ENCODE measurements at places on chromosomes 4 and X.

GRCh38 chr4:2809610-2810180 lies 16.8 kb downstream of the SH3BP2 start:
- peaks cover 60% of the 10 kb centered on the region for H3K36me3 ChIP-seq
- peaks cover 95% of the 10 kb centered on the region for H3K4me1 ChIP-seq
- no peak overlapping the region for H3K4me3 ChIP-seq
- DNase-seq: no peak
- H3K27me3 ChIP-seq: no peaks in the 10 kb centered on the region

DNA sequence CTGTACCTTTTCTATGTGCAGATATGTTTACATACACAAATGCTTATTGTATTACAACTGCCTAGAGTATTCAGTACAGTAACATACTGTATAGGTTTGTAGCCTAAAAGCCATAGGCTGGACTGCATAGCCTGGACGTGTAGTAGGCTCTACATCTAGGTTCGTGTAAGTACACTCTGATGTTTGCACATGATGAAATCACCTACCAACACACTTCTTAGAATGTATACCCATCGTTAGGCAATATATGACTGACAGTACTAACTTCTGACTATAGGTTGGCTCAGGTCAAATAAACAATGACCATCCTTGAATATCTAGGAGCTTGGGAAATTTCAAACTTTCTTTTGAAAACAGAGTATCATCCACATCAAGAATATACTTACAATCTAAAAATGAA lies 139.0 kb downstream of the CORIN start:
- no peaks in the 10 kb centered on the region for H3K36me3 ChIP-seq
- no peaks in the 10 kb centered on the region for H3K27me3 ChIP-seq
- H3K4me3 ChIP-seq: no peak overlapping the region
- no peaks in the 10 kb centered on the region for H3K4me1 ChIP-seq

DNA sequence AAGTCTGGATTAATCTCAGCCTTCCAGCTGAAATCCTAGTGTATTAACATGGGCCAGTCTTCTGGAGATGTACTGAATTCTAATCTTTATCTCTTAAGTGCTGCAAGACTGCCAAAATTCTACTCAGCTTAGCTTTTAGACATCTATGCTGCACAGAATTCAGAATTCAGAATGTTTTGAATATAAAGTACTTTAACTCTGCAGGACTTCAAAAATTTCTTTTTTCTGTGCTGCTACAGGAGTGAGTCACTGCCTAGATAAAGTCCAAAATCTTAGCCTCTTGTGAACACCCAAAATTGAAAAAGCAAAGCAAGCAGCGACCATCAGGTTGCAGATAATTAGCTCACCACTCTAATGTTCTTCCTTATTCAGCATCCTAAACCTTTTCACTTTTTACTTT lies 1092.6 kb upstream of the PCDH10 start:
- no peak for DNase-seq
- no peak overlapping the region for H3K4me3 ChIP-seq
- H3K4me1 ChIP-seq: no peaks in the 10 kb centered on the region
- no peaks in the 10 kb centered on the region for H3K27me3 ChIP-seq

DNA sequence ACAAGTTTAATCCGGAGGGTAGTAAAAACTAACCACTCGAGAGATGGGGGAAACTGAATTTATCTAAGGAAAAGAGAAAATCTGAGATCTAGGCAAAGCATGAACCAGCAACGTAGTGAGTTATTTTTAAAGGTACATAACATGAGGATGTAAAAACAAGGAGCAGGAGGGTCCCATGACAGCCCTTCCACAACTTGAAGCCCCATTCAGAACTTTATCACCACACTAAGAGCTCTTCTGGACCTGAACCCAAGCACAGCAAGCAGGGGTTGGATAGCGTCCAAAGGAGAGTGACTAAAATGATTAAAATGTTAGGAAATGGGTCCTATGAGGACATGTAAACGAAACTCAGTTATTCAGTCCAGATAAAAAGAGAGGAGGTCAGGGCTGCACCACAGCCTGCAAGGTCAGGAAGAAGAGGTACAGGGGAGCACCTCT lies 16.2 kb downstream of the SH3RF1 start:
- peaks cover 15% of the 10 kb centered on the region for H3K4me1 ChIP-seq
- no peak overlapping the region for H3K27ac ChIP-seq
- no peak overlapping the region for H3K4me3 ChIP-seq
- H3K27me3 ChIP-seq: no peaks in the 10 kb centered on the region
- DNase-seq: no peak

DNA sequence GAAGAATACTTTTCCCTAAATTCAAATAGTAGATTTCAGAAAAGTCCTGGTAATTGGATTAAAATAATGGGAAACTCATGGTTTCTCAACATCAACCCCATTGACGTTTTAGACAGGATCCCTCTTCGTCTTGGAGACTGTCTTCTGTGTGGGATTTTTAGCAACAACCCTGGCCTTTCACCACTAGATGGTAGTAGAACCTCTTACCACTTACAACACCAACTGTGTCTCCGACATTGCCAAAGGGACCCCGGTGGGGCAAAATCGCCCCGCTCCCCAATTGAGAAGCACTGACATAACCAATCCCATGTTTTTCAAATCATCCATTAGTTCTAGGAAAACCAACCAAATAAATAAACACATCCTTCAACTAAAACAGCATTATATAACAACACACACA lies 16.9 kb upstream of the ANOS1 start:
- H3K4me1 ChIP-seq: no peaks in the 10 kb centered on the region
- H3K4me3 ChIP-seq: no peak overlapping the region
- H3K36me3 ChIP-seq: no peaks in the 10 kb centered on the region

DNA sequence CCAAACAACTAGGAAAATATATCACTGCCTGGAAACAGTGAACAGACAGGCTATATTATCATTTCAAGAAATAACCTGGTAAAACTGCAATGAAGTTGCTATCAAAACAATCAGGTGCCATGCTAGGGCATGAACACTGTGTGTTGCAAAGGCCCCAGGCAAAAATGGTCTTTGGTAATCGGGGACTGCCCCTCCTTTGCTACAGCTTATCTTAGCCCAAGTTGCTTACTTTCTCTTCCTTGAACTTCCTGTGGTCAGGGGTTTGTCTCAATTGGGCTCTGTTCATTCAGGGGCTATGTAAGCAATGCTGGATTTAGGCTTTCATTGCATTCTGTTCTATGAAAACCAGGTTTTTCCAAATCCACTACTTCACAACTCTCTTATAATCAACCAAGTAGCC lies 30.4 kb downstream of the SCML1 start:
- peaks cover 3% of the 10 kb centered on the region for H3K4me1 ChIP-seq
- DNase-seq: no peak
- H3K36me3 ChIP-seq: no peaks in the 10 kb centered on the region
- H3K27ac ChIP-seq: no peak overlapping the region

- H3K4me1 ChIP-seq: peaks cover 15% of the 10 kb centered on the region
- H3K36me3 ChIP-seq: no peaks in the 10 kb centered on the region
- H3K27ac ChIP-seq: no peak overlapping the region
- no peak overlapping the region for H3K4me3 ChIP-seq
- DNase-seq: no peak
Measured at GRCh38 chrX:44913656-44914531, 40.9 kb downstream of the KDM6A start.

- no peaks in the 10 kb centered on the region for H3K4me1 ChIP-seq
- H3K4me3 ChIP-seq: no peak overlapping the region
- no peak overlapping the region for H3K27ac ChIP-seq
- no peaks in the 10 kb centered on the region for H3K36me3 ChIP-seq
- DNase-seq: no peak
Measured at GRCh38 chr4:138636781-138637180, 378.8 kb upstream of the NOCT start.

- H3K4me3 ChIP-seq: no peak overlapping the region
- DNase-seq: no peak
- no peaks in the 10 kb centered on the region for H3K27me3 ChIP-seq
- peaks cover 18% of the 10 kb centered on the region for H3K4me1 ChIP-seq
Measured at GRCh38 chr4:36222702-36223101, 21.6 kb downstream of the ARAP2 start.

GRCh38 chrX:63784902-63785707 lies at the start of gene ARHGEF9:
Gene ARHGEF9 (minus strand): TSS chrX:63785214. CDS start chrX:63785145, 69 bp downstream.
- DNase-seq: no peak
- no peaks in the 10 kb centered on the region for H3K27me3 ChIP-seq
- peak within 1 kb of the TSS; percentile 28 for H3K4me3 ChIP-seq
- H3K4me1 ChIP-seq: no peaks in the 10 kb centered on the region

- H3K36me3 ChIP-seq: peaks cover 3% of the 10 kb centered on the region
- peak; percentile 47 for DNase-seq
- no peaks in the 10 kb centered on the region for H3K27me3 ChIP-seq
- peaks cover 17% of the 10 kb centered on the region for H3K4me1 ChIP-seq
Measured at GRCh38 chr4:68349279-68349648, 626 bp downstream of the YTHDC1 start.

GRCh38 chr4:183356931-183357675 lies 34.9 kb upstream of the CLDN24 start:
- H3K27me3 ChIP-seq: no peaks in the 10 kb centered on the region
- H3K36me3 ChIP-seq: no peaks in the 10 kb centered on the region
- no peaks in the 10 kb centered on the region for H3K4me1 ChIP-seq
- no peak for DNase-seq
- H3K27ac ChIP-seq: no peak overlapping the region

- peaks cover 7% of the 10 kb centered on the region for H3K27me3 ChIP-seq
- no peak for DNase-seq
- no peak overlapping the region for H3K27ac ChIP-seq
- H3K4me3 ChIP-seq: no peak overlapping the region
- no peaks in the 10 kb centered on the region for H3K4me1 ChIP-seq
- H3K36me3 ChIP-seq: no peaks in the 10 kb centered on the region
Measured at GRCh38 chr4:138686106-138686835, 329.3 kb upstream of the NOCT start.

DNA sequence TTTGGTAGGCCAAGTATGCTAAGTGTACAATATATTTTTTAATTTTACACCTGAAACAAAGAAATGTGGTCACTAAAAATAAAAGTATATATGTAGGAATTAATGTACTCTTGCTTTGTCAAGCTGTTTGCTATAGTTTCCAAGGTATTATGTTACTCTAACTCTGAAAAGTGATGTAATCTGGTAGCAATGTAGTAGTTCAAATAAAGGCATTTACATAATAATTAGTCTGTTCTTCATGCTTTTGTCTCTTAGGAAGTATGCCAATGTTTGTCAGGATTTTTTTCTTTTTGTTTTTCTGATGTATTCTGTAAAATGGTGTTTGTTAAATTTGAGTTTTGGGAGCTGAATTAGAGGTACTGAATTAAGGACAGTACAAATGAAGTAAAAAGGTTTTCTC lies 89.5 kb downstream of the PLS3 start:
- H3K27me3 ChIP-seq: no peaks in the 10 kb centered on the region
- H3K27ac ChIP-seq: no peak overlapping the region
- H3K4me3 ChIP-seq: no peak overlapping the region

DNA sequence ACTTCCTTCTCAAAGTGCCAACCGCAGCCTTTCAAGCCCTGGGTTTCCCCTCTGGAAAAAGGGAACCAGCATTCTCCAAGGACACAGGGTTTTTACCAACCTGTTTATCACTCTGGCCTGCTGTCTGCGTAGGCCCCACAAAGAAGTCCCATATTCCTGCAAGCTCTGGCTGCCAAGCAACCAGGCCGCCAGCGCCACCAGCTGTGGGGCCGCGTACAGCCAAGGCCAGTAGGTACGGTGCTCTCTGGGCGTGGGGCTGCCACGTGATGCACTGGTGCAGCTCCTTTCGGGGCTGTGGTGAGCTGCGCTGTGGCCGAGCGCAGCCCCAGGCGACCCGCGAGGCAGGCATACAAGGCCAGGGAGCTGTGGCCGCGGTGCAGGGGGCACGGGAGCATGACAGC lies 22.1 kb downstream of the LUZP4 start:
- no peak for DNase-seq
- no peak overlapping the region for H3K27ac ChIP-seq
- H3K4me3 ChIP-seq: no peak overlapping the region
- no peaks in the 10 kb centered on the region for H3K36me3 ChIP-seq
- H3K27me3 ChIP-seq: no peaks in the 10 kb centered on the region
- no peaks in the 10 kb centered on the region for H3K4me1 ChIP-seq

DNA sequence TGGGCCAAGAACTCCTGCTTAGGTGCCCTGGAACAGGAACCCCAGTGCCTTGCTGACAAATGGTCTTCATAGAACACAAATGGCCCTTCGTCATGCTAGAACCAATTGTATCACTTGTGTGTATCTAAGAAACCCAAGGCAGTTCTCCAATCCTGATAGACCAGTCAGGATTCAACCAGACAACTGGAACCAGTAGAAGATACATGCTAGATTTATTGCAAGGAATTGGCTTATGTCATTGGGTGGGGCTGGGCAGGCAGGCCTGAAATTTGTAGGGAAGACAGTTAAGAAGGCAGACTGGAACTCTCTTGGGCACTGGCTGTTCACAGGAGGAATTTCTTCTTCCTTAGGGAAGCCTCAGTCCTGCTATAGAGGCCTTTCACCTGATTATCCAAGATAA lies 17.0 kb upstream of the TBL1X start:
- no peaks in the 10 kb centered on the region for H3K36me3 ChIP-seq
- H3K4me1 ChIP-seq: no peaks in the 10 kb centered on the region
- H3K4me3 ChIP-seq: no peak overlapping the region
- H3K27ac ChIP-seq: no peak overlapping the region
- peaks cover 8% of the 10 kb centered on the region for H3K27me3 ChIP-seq
- DNase-seq: no peak

GRCh38 chr4:156420623-156421022 lies 467.0 kb upstream of the CTSO start:
- H3K36me3 ChIP-seq: no peaks in the 10 kb centered on the region
- H3K27me3 ChIP-seq: no peaks in the 10 kb centered on the region
- H3K27ac ChIP-seq: no peak overlapping the region

GRCh38 chr4:11451716-11452115 lies 23.0 kb upstream of the HS3ST1 start:
- no peak overlapping the region for H3K27ac ChIP-seq
- no peaks in the 10 kb centered on the region for H3K27me3 ChIP-seq
- no peaks in the 10 kb centered on the region for H3K36me3 ChIP-seq

- H3K4me1 ChIP-seq: no peaks in the 10 kb centered on the region
- H3K27me3 ChIP-seq: no peaks in the 10 kb centered on the region
- DNase-seq: no peak
- no peak overlapping the region for H3K27ac ChIP-seq
- H3K4me3 ChIP-seq: no peak overlapping the region
- no peaks in the 10 kb centered on the region for H3K36me3 ChIP-seq
Measured at GRCh38 chr4:6148506-6149205, 51.7 kb downstream of the JAKMIP1 start.

GRCh38 chr4:69849969-69850368 lies 10.0 kb downstream of the SULT1E1 start:
- H3K27ac ChIP-seq: no peak overlapping the region
- H3K27me3 ChIP-seq: no peaks in the 10 kb centered on the region
- no peaks in the 10 kb centered on the region for H3K4me1 ChIP-seq
- no peak for DNase-seq
- H3K36me3 ChIP-seq: no peaks in the 10 kb centered on the region

DNA sequence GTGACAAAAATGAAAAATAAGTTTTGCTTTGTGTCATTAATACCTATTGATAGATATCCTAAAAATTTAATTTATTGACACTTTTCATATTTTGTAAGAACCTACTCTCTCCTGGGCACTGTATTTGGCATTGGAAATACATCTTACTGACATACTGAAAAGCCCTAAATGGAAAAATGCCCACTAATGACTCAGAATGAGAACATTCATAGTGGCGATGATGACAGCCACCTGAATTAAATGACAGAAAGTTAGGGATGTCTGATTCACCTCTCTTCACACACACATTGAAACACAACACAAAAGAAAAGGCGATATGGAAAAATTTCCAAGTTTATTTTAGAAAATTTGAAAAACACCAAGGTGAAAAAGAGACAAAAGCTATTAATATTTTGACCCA lies 992.3 kb downstream of the STPG2 start:
- H3K36me3 ChIP-seq: no peaks in the 10 kb centered on the region
- H3K27ac ChIP-seq: no peak overlapping the region
- H3K4me3 ChIP-seq: no peak overlapping the region
- no peak for DNase-seq
- H3K27me3 ChIP-seq: no peaks in the 10 kb centered on the region
